H54 (cell line): ENCODE measurements at places on chromosomes 2 and 18.

GRCh38 chr2:26299471-26300101 lies 46.4 kb upstream of the SELENOI start:
- no peak for DNase-seq

- DNase-seq, result no peak
Observed at GRCh38 chr2:216428618-216429350, 16.5 kb downstream of the SMARCAL1 start.

DNA sequence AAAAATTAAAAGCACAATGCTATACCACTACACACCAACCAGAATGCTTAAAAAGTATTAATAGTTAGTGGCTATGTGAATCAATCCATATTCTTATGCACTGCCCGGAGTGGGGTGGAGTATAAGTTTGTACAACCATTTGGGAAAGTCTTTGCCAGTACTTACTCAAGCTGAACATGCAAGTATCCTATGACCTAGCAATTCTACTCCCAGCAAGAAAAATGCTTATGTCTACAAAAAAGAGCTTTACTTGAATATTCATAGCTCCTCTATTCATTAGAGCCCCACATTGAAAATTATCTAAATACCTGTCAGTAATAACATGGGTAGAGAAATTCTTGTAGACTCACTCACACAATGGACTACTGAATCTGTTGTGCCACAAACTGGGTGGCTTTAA lies 21.4 kb upstream of the CNOT11 start:
- DNase-seq, result no peak

GRCh38 chr2:202848813-202849212 lies 22.8 kb downstream of the ICA1L start:
- no peak for DNase-seq

DNA sequence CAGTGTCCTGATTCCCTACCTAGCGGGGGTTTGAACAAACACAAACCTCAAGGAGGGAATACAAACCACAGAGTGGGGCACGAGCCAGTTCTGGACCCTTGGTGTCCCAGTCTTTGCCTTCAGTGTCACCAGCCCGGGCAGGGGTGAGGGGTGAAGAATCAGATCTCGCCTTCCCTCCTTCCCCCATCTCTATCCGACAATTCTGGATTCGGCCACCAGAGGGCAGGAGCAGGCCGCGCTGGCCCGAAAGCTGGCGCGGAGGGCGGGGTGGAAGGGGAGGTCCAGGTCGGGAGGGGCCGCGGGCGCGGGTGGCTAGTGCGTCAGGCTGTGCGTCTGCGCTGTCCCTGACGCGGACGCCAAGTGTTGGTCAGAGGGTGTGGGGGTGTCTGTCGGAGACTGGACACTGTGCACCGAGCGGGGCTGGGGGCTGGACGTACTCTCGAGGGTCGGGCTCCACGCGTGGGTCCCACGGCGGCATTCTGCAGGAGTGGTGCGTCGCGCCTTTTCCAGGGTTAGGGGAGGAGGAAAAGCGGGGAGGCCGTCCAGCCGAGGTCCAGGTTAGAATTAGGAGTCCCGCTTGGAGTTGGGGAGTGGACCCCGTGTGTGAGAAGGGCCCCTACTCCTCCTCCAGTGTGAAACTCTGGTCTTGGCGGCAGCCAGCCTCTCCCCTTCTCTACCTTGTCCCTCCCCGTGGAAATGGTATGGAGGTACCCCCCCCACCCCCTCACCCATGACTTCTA lies 2.9 kb upstream of the CRYBA2 start:
- peak; percentile 98 for DNase-seq

DNA sequence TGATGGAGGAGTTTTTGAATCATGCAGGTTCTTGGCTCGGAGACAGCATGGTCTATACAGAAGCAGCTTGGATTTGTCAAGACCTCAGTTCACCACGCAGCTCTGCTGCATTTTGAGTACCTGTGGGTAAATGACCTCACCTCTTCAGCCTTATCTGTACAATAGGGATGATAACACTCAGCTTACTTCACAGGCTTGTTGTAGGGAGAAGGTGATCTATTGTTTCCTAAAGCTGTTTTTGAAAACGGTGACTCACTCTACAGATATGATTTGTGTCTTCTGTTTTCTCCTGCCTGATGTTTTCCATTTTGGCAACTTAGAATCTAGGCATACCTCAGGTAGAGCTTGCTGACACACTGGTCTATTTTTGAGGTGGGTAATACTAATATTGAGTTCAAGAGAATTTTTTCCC lies 80.3 kb downstream of the FMNL2 start:
- no peak for DNase-seq

- no peak for DNase-seq
Observed at GRCh38 chr18:57587098-57587661, 678 bp upstream of the FECH start.

DNA sequence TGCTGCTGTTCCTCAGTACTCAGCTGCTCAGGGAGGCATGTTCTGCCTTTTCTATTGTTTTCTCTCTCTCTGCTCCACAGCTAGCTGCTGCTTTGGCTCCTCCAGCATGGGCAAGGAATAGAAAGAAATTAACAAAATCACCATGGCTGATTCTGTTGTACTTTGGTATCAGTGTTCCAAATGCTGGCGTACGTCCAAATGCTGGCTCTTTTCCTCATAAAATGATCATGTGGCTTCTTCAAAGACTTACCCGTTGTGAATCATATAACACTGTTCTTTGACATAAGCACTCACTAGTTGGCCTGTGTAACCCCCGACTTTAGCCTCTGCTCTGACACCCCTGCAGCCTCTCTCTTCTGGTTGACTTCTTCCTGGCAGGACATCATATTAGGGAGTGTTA lies 547.6 kb downstream of the CPS1 start:
- no peak for DNase-seq

DNA sequence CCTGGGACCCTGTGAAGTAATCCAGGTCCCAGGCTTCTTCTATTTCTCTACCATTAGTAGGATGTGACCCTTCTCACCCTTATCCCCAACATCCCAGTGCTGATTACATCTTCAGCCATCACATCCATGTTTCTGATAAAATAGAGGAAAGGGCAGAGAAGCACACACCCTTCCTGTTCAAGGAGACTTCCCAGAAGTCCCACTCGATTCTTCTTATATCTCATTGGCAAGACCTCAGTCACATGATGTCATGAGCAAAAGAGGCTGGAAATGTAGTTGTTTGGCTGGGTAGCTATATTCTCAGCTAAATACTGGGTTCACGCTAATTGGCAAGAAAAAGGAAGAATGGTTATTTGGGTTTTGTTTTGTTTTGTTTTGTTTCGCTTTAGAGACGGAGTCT lies 8.0 kb upstream of the XRCC5 start:
- no peak for DNase-seq

GRCh38 chr18:59139291-59139614 lies 431 bp upstream of the SEC11C start:
- DNase-seq, result peak; percentile 73

GRCh38 chr2:23363831-23364230 lies 21.1 kb upstream of the KLHL29 start:
- DNase-seq, result no peak

GRCh38 chr2:56707650-56708049 lies 523.9 kb downstream of the CCDC85A start:
- no peak for DNase-seq
